NCI-H2171 (cell line): ENCODE measurements at places on chromosomes 3 and 15.

DNA sequence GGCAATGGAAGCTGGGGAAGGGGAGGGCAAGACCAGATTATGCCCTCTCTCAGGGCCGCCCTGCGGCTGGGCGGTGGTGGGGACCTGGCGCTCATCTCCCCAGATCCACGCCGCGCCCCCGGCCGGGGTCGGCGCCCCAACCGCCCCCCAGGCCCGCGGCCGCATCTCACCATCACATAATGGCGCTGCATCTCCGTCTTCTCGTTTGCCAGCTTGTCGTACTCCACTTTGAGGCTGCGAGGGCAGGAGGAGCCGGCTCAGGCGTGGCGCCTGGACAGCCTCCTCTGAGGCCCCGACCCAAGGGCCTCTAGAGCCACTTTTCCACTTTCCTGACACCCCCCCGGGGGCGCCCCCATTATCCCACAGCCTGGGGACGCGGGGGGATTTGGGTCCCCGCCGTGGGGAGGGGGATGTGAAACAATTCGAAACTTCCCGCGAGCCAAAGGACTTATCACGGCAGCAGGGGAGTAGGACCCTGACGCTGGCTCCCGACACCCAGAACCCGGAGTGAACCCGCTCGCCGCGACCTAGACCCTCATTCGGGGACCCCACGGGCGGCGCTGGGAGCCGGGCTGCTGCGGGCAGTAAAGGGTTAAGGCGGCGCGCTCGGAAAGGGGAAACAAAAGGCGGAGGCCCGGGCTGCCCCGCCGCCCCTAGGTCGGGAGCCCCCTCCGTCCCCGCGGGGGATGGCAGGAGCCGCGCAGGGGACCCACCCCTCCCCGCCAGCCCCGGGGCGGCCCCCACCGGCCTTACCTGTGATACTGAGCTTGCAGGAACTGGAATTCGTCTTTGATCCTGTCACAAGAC, 2.1 kb downstream of the TLE3 start:
- no peak for DNase-seq

DNA sequence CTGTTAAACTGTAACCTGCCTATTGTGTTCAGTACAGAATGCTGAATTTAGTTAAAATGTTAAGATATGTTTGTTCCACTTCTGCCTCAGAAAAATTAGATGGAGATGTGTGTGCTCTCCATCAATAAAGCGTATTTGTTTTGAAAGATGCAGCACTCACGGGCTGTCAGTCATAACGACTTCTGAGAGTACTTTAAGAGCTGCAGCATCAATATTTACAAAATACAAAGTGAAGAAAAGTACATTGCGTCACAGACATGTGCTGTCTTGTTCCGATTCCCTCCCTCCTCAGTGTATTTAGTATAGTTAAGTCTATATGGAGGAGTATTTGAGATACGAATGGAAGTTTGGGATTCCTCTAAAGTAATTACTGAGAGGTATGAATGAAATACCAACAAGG, 166.6 kb downstream of the BBX start:
- no peak for DNase-seq

- DNase-seq, result no peak
Observed at GRCh38 chr3:126517986-126518778, 609 bp upstream of the UROC1 start.

GRCh38 chr3:136249593-136249992, 547 bp upstream of the PCCB start:
- DNase-seq, result no peak

DNA sequence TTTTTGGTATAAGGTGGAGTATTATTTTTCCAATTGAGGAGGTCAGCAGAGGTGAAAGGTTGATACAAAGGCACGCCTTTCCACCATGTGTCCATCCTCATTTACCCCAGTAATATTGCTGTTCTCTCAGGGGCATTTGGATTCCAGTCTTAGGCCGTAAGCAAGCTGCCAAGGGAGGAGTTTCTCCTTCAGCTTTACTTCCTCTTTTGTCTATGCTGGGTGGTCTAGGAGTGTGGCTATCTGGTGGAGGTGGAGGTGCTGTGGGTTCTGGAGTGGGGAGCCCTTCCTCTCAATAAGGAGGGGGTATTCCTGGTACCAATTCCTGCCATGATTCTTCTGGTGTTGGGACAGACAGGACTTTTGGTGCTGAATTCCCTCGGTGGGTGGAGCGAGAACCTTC, 340.6 kb downstream of the KCNH8 start:
- no peak for DNase-seq

DNA sequence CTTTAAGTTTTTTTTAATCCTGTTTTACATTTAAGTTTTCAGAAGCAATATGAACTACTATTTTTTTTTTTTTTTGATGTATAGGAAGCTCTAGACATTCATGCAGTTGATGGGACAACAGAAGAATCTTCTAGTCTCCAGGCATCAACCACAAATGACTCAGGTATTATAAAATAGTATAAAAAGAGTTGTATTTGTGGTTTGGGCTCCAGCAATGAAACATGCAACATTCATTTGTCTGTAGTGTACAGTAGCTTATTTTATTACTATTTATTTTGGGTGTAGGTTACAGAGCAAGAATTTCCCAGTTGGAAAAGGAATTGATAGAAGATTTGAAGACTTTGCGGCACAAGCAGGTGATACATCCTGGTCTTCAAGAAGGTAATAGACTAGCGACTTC, 38.6 kb downstream of the MGA start:
- no peak for DNase-seq

DNA sequence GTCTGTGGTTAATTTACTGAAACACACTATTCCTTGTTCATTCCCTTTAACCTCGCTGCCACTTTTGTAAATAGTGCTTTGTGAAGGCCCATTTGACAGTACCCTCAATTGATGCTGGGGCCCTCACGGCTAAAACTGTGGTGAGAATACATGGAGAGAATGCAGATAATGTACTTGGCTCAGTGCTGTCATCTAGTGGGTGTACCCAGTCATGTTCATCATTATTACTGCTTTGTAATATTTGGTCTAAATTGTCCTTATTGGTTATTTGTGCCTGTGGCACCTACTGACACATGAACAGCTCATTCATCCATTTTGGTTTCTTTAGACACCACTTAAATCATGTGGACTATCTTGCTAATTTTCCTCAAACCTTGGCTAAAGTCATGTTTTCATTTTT, 543.6 kb downstream of the EDEM1 start:
- no peak for DNase-seq

GRCh38 chr3:195036574-195036973, 234.4 kb downstream of the XXYLT1 start:
- no peak for DNase-seq

DNA sequence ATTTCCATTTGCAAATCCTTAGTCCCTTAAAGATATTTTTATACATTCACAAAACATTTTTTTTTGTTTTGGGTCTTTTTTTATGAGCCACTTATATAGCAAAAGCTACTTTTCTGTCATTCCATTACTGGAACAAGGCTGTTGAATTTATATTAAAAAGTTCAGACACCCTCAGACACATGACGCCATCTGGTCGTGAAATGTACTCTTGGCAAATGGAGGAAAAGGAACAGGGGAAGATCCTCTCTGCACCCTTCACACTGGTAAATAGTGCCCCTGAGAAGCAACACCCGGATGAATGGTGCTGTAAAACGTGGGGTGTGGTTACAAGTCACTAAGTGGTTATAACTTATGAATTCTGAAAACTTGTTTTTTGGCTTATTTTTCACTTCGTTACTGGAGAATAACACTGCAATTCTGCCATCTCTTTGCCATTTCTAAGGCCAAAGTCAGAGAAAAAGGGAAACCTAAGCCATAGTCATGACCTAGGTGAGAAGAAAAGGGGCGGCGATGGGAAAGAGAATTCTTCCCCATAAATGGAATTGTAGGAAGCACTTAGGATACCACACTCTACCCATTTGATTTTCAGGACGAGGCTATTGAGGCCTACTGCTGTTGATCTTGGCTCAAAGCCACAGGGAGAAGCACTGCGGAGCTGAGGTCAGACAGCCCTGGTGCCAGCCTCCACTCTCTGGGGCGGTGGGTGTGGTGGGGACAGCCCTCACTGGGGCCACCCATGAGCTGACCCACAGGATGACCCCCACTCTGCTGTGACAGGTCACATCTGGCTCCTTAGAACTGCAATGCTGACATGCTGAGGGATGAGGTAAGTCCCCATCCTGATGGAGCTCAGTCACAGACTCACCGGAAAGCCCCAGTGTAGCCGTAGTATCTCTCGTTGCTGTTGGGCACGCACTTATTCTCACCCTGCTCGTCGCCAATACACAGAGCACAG, 21.9 kb downstream of the LTF start:
- no peak for DNase-seq

DNA sequence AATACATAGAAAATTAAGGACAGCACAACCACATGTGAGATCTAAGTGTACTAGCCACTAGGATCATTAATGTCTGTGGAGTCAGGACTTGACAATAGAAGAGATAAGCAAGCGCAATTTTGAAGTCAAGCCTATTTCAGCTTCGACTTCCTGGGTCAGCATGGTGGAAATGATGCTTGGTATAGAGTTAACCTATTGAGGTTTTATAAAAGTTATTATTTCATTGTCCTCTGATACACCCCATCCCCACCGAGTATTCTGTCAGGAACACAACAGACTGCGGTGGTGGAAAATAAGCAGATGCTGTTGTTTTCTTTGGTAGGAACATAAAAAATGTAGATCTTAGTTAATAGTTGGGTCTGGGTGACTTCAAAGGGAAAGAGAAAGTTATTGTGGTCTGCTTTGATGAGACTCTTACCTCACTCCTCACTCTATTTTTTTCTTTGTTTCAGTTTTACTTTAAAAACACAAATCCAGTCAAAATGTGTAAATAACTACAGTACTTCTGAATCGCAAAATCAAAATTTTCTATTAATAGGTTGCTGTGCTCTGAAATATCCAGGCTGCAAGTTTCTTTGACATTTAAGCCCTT, 82.1 kb downstream of the IL5RA start:
- no peak for DNase-seq

GRCh38 chr15:99509686-99510461, 55.9 kb upstream of the MEF2A start:
- no peak for DNase-seq

GRCh38 chr3:188527389-188527788, 373.4 kb downstream of the LPP start:
- no peak for DNase-seq

DNA sequence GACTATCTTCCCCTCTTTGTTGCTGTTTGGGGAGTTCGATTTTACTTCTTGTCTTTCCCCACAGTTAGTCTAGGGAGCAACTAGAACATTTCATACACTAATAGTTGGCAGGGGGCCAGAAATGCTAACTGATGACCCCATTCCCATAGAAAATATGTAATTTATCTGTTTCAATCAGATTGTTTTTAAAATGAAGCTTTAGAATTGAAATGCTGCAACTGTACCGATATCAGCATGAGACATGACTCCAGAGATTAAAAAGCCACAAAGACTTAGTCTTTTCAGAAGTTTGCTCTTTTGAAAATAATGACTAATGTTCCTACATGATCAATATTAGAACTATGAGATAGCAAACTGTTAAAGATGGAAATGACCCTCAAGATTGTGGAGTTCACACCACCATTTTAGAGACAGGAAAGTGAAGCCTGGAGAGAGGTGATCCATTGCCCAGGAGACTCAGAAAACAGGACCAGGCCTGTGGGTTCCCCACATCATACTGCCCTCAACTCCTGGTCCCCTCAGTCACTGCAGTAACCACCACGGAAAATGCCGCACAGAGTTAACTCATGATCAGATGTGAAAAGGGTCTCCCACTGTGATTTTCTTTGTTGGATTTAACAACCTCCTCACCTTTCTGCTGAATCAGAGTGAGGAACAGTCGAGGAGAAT, 130.3 kb downstream of the CHDH start:
- DNase-seq, result no peak

GRCh38 chr3:63240381-63240902, 37.7 kb upstream of the SYNPR start:
- no peak for DNase-seq

- DNase-seq, result no peak
Observed at GRCh38 chr3:129429602-129430001, 1.2 kb upstream of the EFCAB12 start.

DNA sequence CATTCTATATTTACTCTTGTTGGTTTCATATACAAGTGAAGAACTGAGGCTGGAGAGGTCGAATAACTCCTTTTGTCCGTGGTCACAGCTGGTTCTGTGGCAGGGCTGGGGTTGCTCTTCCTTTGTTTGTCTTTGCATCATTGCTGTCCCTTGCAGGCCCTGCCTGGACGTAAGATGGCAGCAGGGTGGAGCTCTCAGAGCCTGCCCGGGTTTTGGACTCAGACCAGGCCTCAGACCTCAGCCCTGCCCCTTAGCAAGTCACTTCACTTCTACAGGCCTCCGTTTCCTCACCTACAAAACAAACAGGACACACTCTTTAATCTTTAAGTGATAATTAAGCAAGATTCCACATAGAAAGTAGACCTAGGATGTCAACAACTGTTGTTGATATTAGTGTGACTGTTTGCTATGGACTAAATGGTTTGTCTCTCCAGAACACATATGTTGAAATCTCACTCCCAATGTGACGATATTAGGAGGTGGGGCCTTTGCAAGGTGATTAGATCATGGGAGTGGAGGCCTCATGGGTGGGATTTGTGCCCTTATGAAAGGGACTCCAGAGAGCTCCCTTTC, 65.6 kb upstream of the PLXNA1 start:
- no peak for DNase-seq

GRCh38 chr15:26767169-26767670, 5.6 kb downstream of the GABRB3 start:
- DNase-seq, result no peak

- no peak for DNase-seq
Observed at GRCh38 chr3:134998855-134999254, 203.8 kb downstream of the EPHB1 start.

- DNase-seq, result no peak
Observed at GRCh38 chr3:160720123-160720746, 35.8 kb upstream of the PPM1L start.

DNA sequence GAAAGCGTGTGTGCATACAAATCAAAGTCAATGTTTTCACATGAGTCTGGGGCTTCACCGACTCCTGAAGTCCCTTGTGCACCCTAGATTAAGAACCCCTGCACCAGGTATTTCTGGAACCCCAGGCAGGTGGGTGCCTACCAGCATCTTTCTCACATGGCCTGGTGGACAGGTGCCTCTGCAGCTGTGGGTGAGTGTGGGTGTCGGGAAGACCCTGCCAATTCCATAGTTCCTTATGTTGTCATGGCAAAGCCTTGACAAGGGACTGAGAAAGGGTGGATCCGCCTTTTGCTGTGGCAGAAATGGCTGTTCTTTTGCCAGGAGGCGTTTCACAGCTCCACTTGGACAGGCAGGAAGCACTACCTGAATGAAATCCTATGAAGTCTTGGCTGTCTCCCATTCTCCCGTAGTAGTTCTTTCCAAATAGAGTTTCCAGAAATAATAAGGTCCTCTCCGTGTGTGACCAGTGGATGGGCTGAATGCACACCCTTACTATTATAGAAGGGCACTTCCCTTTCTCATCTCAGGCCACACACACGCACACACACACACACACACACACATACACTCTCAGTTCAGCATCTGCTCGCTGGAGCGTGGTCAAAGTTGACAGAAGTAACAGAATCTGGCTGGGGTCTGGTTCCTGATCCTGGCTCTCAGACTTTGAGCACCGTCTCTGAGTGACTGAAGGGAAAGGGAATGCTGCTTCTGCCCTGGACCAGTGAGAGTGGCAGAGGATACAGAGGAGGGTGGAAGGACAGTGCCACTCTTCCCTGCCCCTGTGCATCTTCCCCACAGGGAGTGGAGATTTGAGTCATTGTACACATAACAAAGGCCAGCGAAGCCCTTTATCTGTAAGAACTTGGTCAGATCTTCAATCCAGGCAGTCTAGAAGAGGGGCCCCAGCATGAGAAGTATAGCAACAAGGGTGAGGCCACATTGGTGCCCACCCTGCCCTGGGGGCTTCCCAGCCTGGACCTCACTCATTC, 38.7 kb downstream of the PDIA5 start:
- DNase-seq, result peak; percentile 42

GRCh38 chr3:195319060-195319459, 48.1 kb upstream of the XXYLT1 start:
- DNase-seq, result no peak
